ENCODE measurements at places on chromosomes 2 and 18.

GRCh38 chr2:143345887-143346787 lies 216.9 kb downstream of the ARHGAP15 start:
- no peaks in the 10 kb centered on the region for H3K36me3 ChIP-seq
- DNase-seq, result no peak
- H3K4me1 ChIP-seq, result no peaks in the 10 kb centered on the region

DNA sequence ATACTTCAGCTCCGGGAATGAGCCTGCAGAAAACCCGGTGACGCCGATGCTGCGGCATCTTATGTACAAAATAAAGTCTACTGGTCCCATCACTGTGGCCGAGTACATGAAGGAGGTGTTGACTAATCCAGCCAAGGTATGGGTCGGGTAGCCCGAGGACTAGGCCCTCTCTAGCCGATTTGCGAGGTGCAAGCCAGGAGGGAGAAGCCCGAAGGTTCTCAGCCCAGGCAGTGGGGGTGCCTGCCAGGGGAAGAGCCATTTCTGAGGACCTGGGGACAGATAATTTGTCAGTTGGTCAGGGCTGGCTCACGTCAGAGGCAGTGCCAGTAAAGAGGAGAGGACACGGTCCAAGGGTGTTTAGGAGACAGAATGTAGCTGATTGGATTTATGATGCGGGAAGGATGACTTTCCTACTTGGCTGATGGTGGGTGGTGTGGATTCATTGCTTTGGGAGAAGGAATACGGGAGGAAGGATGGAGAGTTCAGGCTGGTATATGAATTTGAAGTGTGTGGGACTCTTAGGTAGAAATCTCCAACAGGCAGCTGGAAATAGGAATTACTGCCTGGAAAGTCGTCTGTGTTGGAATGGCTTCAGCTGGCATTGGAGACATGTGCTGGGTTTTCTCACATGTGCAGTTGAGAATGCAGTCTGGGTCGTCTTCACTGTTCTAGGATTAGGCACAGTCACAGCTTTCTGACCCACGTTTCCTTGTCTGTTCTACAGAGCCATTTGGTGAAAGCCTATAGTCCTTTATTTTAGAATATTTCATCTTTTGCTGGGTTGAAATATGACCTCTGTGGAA lies 874 bp downstream of the NDUFAF7 start:
- H3K4me3 ChIP-seq, result peak overlapping the region; percentile 95
- peaks cover 13% of the 10 kb centered on the region for H3K36me3 ChIP-seq
- H3K27me3 ChIP-seq, result no peaks in the 10 kb centered on the region
- H3K27ac ChIP-seq, result peak overlapping the region; percentile 90
- H3K4me1 ChIP-seq, result peaks cover 5% of the 10 kb centered on the region

- no peaks in the 10 kb centered on the region for H3K4me1 ChIP-seq
- no peak for DNase-seq
- no peaks in the 10 kb centered on the region for H3K36me3 ChIP-seq
- H3K27ac ChIP-seq, result no peak overlapping the region
- H3K4me3 ChIP-seq, result no peak overlapping the region
These were observed 192.8 kb downstream of the ZNF407 start for GRCh38 chr18:74790451-74790850.

- DNase-seq, result no peak
- H3K27ac ChIP-seq, result no peak overlapping the region
- H3K36me3 ChIP-seq, result no peaks in the 10 kb centered on the region
- H3K4me1 ChIP-seq, result peaks cover 6% of the 10 kb centered on the region
These were observed 169.6 kb downstream of the TCF4 start for GRCh38 chr18:55418439-55418838.

GRCh38 chr2:128439791-128440665 lies 121.4 kb upstream of the HS6ST1 start:
- H3K4me3 ChIP-seq, result no peak overlapping the region
- H3K4me1 ChIP-seq, result peaks cover 9% of the 10 kb centered on the region
- no peak for DNase-seq
- no peak overlapping the region for H3K27ac ChIP-seq
- H3K27me3 ChIP-seq, result no peaks in the 10 kb centered on the region

- no peak overlapping the region for H3K4me3 ChIP-seq
- no peaks in the 10 kb centered on the region for H3K4me1 ChIP-seq
- H3K36me3 ChIP-seq, result no peaks in the 10 kb centered on the region
- DNase-seq, result no peak
These were observed 532.7 kb downstream of the TDRD15 start for GRCh38 chr2:21656330-21657075.

GRCh38 chr18:11906176-11906575 lies 1.9 kb downstream of the MPPE1 start:
- H3K36me3 ChIP-seq, result no peaks in the 10 kb centered on the region
- H3K4me1 ChIP-seq, result peaks cover 19% of the 10 kb centered on the region
- no peaks in the 10 kb centered on the region for H3K27me3 ChIP-seq

DNA sequence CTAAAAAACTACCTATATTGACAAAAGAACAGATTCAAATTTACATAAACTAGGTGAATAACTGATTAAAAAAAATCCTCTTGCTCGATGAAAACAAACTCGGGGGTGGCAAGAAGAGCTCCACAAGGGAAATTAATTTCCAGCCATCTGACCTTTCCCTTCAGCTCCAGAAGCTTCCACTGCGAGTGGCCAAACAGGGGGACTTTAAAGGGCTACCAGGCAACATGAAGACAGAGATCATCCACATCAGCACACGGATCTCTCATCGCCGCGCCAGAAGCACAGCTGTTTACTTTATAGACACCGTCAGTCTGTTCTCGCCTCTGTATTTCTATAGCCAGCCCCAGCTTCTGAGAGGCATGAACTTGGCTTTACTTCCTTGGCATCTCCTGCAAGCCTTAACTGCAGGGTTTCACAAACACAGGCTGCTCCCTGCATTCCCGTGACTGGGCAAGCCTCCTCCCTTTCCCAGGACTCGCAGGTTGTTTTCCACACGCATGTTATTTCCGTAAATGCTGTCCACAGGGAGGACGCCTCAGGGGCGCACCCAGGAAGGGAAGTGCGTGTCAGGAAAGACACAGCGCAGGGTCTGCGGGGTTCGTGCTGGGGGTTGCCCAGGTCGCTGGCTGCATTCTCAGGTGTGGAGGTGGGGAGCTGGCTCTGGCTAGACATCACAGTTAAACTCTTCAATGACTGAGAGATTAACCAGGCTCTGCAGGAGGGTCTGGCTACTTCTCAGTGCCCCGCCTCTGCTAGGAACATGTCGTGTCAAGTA lies 85.0 kb downstream of the USP40 start:
- H3K27me3 ChIP-seq, result no peaks in the 10 kb centered on the region
- no peak overlapping the region for H3K27ac ChIP-seq
- no peak for DNase-seq
- peaks cover 23% of the 10 kb centered on the region for H3K36me3 ChIP-seq
- no peak overlapping the region for H3K4me3 ChIP-seq
- H3K4me1 ChIP-seq, result peaks cover under 1% of the 10 kb centered on the region

DNA sequence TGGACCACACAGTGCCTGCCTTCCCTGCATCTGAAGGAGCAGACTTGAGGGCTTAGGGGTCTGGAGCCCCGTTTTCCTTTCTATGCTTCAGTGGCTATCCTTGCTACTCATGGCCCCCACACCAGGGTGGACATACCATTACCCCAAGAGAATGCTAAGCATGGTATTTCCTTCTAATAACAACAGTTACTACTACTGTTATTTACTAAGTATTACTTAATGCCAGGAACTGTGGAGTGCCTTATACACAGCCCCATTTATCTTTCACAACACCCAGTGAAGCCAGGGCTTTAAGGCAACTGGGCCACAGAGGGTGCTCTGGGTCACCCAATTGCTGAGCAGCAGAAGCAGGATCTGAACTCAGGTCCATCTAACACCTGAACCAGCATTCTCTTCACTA lies 5.8 kb upstream of the PAX8 start:
- H3K27ac ChIP-seq, result no peak overlapping the region
- peaks cover 78% of the 10 kb centered on the region for H3K27me3 ChIP-seq
- H3K4me3 ChIP-seq, result no peak overlapping the region
- no peaks in the 10 kb centered on the region for H3K36me3 ChIP-seq

GRCh38 chr2:191748059-191748461 lies 70.1 kb downstream of the NABP1 start:
- H3K36me3 ChIP-seq, result no peaks in the 10 kb centered on the region
- no peaks in the 10 kb centered on the region for H3K4me1 ChIP-seq
- no peak overlapping the region for H3K27ac ChIP-seq
- peak; percentile 26 for DNase-seq
- H3K4me3 ChIP-seq, result no peak overlapping the region
- H3K27me3 ChIP-seq, result no peaks in the 10 kb centered on the region

- peaks cover 5% of the 10 kb centered on the region for H3K4me1 ChIP-seq
- no peak overlapping the region for H3K4me3 ChIP-seq
- no peaks in the 10 kb centered on the region for H3K36me3 ChIP-seq
These were observed 188.9 kb upstream of the TNP1 start for GRCh38 chr2:217048730-217049129.

DNA sequence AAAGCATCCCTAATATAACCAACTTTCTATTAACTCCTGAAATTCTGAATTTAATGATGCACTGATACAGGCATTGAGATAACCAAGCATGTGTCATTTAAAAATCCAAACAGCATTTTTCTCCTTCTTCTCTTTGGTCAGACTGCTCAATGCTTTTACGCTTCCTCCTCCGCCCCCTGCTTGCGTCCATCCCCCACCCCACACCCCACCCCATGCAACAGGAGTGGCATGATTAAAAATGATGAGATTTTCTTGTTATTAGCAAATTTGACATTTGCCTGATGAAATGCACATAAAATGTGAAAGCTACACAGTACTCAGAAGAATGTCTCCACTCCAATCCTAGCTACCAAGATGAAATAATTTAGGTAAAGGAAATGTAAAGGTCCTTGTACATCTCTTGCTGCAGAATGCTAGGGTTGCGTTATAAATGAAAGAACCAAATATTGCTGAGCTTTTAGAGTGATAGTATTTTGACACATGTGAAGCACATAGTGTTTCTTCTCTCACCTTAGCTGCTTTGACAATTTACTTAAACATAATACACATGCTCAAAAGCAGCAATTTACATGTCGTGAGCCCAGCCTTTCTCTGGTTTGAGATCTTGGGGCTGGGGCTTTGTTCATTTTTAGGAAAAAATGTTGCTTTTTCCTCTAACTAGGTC lies 263.8 kb downstream of the MEIS1 start:
- no peaks in the 10 kb centered on the region for H3K36me3 ChIP-seq
- no peak overlapping the region for H3K4me3 ChIP-seq
- H3K27ac ChIP-seq, result no peak overlapping the region
- H3K27me3 ChIP-seq, result no peaks in the 10 kb centered on the region
- no peak for DNase-seq

DNA sequence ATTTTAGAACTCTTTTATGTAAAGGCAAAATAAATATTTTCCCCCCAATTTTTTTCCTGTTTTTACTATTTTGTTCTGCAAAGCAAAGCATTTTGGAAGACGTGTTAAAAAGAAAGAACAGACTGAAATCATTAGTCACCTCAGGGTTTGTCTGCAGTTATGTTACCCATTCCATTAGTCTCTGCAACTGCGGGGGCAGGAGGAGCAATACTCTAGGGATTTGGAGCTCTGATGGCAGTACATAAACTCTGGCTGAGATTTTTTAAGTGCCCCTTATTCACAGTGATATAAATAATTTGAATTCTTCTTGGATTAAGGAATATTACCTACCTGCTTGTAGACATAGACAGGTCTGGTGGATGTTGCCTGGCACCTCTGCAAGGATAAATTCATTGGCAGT lies 88.0 kb upstream of the CELF4 start:
- no peak overlapping the region for H3K27ac ChIP-seq
- DNase-seq, result peak; percentile 52

DNA sequence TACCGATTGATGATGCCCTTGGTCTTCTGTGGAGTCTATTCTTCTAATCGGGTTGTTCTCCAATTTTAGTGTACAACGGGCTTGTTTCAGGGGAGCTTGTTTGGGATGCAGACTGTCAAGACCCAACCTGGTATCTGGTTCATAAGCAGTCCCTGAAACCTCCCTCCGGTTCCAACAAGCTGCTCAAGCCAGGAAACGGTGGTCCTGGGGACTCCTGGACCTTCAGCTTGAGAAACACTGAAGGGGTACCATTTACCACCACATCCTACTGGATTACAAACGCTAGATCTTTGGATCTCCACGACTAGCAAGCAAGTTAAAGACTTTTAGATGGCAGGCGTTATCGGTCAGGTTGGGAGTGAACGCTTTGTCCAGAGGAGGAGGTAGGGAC lies 2.0 kb downstream of the BCL2 start:
- no peak overlapping the region for H3K4me3 ChIP-seq
- no peaks in the 10 kb centered on the region for H3K36me3 ChIP-seq
- H3K4me1 ChIP-seq, result no peaks in the 10 kb centered on the region
- peaks cover 55% of the 10 kb centered on the region for H3K27me3 ChIP-seq

DNA sequence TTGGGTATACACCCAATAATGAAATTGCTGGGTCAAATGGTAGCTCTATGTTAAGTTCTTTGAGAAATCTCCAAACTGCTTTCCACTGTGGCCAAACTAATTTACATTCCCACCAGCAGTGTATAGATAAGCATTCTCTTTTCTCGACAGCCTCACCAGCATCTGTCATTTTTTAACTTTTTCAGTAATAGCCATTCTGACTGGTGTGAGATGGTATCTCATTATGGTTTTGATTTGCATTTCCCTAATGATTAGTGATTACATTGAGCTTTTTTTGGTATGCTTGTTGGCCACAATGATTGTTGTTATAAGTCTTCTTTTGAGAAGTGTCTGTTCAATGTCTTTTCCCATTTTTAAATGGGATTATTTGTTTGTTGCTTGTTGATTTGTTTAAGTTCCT lies 50.4 kb upstream of the EPAS1 start:
- no peaks in the 10 kb centered on the region for H3K36me3 ChIP-seq
- H3K4me1 ChIP-seq, result no peaks in the 10 kb centered on the region
- no peak for DNase-seq
- H3K4me3 ChIP-seq, result no peak overlapping the region
- no peak overlapping the region for H3K27ac ChIP-seq

GRCh38 chr2:183248866-183249567 lies 124.8 kb downstream of the NUP35 start:
- no peaks in the 10 kb centered on the region for H3K36me3 ChIP-seq
- H3K4me1 ChIP-seq, result no peaks in the 10 kb centered on the region
- H3K27ac ChIP-seq, result no peak overlapping the region
- no peak overlapping the region for H3K4me3 ChIP-seq
- H3K27me3 ChIP-seq, result no peaks in the 10 kb centered on the region
- peak; percentile 50 for DNase-seq

DNA sequence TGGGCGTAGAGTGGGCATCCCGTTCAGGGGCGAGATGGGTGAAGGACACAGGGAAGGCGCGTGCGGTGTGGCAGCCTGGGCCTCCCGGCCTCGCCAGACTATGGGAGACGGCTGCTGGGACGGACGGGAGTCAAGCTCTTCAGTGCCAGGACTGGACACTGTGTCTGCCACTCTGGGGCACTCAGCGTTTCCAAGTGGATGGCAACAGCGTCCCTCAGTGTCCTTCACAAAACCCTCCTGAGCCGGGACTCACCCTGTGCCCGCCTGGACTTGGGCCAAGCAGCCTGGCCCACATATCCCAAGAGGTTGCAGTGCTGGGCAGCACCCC lies 16.3 kb upstream of the BOK start:
- H3K4me1 ChIP-seq, result no peaks in the 10 kb centered on the region
- DNase-seq, result no peak
- H3K27me3 ChIP-seq, result peaks cover 44% of the 10 kb centered on the region
- H3K36me3 ChIP-seq, result no peaks in the 10 kb centered on the region
- H3K27ac ChIP-seq, result no peak overlapping the region
- H3K4me3 ChIP-seq, result no peak overlapping the region
